Left ventricle myocardium inferior (tissue), 1 donor: ENCODE measurements at places on chromosomes 2 and 18. TPM values are rescaled to one million over a fixed set of nuclear protein-coding genes. Genes with fewer than 3 reads are reported as not detected.

NEU4 gene
- not detected for total RNA-seq

FBXO41 gene
- 0.55 TPM for total RNA-seq

CLEC4F gene
- not detected for total RNA-seq

SGPP2 gene
- total RNA-seq: 2.3 TPM

CYTIP gene
- total RNA-seq: 0.82 TPM

DNA sequence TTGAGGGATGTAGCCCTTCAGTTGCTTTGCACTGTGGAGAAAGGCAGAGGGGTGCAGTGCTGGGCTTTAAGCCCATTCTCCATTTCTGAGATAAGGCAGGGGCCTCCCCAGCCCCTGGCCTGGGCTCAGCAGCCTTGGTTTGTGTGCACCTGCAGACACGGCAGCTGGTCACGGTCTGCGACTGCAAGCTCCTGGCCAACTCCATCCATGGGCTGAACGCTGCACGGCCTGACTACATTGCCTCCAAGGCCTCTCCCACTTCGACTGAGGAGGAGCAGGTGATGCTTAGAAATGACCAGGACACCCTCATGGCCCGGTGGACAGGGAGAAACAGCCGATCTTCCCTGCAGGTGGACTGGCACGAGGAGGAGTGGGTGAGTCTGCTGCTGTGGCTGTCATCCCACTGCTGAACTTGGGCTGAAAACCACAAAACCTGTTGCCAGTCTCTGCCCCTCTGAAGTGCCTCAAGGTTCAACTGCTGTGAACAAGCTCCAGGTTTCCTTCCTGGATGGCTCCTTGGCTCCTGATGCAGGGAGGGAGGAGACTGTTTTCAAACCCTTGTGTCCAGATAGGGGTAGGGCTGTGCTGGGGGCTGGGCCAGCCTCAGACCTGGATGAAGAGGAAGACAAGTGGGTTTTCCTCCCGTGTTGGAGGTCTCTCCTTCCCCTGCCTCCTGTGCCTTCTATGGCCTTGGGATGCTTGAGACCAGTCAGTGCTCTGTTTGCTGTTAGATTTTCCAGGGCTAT, 54.0 kb downstream of the COA5 start:
- DNase-seq: no peak

DNA sequence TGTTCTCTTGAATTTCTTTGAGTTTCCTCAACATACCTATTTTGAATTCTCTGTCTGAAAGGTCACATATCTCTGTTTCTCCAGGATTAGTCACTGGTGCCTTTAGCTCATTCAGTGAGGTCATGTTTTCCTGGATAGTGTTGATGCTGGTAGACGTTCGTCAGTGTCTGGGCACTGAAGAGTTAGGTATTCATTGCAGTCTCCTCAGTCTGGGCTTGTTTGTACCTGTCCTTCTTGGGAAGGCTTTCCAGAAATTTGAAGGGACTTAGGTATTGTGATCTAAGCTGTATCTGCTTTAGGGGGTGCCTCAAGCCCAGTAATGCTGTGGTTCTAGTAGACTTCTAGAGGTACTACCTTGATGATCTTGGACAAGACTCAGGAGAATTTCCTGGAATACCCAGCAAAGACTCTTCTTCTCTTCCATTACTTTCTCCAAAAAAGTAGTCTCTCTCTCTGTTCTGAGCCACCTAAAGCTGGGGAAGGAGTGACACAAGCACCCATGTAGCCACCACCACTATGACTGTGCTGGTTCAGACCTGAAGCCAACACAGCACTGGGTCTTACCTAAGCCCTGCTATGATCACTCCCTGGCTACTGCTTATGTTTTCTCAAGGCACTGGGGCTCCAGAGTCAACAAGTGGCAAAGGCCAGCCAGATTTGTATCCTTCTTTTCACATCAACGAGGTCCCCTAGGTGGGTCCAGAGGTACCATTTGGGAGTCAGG, 852.0 kb downstream of the BCL11A start:
- DNase-seq: no peak

GRCh38 chr2:201978986-201979385, 54.7 kb upstream of the FZD7 start:
- no peak for DNase-seq

DNA sequence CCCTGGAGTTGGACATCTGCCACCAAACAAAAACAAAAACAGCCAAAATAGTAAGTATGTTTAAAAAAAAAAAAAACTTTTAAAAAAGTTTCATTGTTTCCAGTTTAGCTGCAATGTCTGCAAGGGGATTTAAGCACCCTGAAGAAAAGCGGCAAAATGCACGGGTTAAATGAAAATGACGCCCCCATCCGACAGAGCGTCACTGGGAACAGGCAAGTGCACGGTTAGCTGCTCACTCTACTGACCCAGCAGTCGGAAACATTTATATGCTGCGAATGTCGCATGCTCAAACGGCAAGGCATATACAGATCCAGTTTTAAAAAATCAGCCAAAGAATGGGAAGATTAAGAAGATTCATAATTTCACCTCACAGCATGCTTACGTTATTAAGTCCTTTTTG, 142.8 kb upstream of the PXDN start:
- no peak for DNase-seq

GRCh38 chr2:205662206-205662965, 19.9 kb upstream of the NRP2 start:
- no peak for DNase-seq

DNA sequence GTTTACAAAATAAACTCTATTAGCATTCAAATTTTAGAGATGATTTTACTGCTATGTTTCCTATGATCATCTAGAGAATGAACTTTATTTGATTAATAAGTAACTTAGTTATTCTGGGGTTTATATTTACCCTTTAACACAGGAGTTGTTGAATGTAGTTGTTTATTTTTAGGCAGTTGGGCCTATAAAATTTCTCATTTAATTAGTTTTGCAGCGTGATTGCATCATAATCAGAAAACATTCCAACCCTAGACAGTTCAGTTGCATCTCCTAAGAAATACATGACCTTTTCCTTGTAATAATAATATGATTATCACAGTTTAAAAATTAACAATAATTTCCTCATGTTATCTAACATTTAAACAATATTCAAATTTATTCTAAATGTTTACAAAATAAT, 224.7 kb upstream of the CDH7 start:
- no peak for DNase-seq

DNA sequence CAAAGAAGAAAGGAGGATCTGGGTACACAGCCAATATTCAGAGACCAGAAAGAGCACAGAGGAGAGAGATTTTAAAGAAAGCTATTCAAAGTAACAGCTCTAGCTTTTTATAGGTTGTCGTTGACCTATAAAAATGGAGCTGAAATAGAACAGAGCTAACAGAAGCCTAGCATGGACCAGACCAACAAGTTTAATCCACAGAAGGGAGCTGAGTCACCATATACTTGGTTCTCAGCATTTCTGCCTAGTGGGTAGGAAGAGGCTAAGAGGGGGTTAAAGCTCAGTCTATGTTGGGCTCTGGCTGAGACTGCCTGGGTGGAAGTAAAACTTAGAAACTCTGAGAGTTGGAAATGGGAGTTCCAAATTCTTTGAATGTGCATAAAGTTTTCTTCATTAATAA, 678.0 kb upstream of the CDH2 start:
- no peak for DNase-seq

DNA sequence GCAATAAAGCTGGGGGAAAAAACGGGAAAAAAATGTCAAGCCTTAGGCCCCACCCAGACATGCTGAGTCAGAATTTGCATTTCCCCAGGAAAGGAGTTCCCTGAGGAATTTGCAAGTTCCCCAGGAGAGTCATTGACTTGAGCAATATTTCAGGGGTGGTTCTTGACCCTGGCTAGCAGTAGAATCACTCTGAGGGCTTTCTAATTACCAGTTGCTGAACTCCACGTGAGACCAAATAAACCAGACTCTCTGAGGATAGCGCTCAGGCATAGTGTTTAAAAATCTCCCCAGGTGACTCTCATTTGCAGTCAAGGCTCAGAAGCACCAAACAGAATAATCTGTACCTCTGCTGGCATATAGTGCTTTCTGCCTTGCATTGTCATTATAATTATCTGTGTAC, 48.7 kb downstream of the C1QL2 start:
- DNase-seq: no peak

GRCh38 chr2:45885171-45885621, 233.7 kb downstream of the PRKCE start:
- DNase-seq: no peak

- DNase-seq: no peak
Measured at GRCh38 chr2:100068395-100068794, 74.0 kb downstream of the AFF3 start.

- no peak for DNase-seq
Measured at GRCh38 chr2:151264157-151264825, 2.6 kb upstream of the RBM43 start.

GRCh38 chr2:8682719-8683667, 1.1 kb downstream of the ID2 start:
- DNase-seq: no peak
